ENCODE measurements at places on chromosomes 5 and 9. TPM values are rescaled to one million over a fixed set of nuclear protein-coding genes. Genes with fewer than 3 reads are reported as not detected.

Gene TOMM5
- total RNA-seq: 222 TPM

Gene MSMP
- not detected for total RNA-seq

Gene TAF11L5
- total RNA-seq: not detected

Gene NPDC1
- 13.2 TPM for total RNA-seq

DNA sequence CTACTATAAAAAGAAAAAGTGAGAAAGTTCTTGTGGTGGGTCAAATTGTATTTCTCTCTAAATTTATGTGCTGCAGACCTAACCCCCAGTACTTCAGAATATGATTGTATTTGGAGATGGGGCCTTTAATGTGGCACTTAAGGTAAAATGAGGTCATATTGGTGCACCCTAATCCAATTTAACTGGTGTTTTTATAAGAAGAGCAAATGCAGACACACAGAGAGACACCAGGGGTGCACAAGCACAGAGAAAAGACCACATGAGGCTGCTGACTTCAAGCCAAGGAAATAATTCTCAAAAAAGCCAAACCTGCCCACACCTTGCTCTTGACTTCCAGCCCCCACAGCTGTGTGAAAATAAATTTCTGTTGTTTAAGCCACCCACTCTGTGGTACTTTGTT is 80.2 kb upstream of the HTR4 start:
- no peak for DNase-seq

- no peak for DNase-seq
These were observed 317.3 kb upstream of the PDE4D start for GRCh38 chr5:60210810-60211209.

DNA sequence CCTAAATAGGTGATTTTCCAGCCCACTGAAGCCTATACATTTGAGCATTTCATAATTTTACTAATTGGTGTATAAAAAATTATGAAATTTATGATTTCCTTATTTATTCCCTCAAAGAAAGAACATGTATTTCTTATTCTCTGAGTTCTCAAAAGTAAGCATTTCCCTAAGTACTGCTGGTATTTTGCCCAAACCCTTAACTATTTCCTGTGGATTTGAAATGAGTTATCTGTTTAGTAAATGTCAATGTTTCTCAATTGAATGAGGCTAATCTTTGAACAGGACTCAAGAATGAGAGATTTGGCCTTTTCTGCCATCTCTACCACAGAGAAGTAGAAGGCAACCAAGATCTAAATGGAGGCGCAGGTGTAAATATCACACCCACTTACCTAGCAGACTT is 751.7 kb downstream of the TLE1 start:
- DNase-seq: no peak

GRCh38 chr5:74294231-74294705 is 346.3 kb downstream of the ENC1 start:
- DNase-seq: no peak

DNA sequence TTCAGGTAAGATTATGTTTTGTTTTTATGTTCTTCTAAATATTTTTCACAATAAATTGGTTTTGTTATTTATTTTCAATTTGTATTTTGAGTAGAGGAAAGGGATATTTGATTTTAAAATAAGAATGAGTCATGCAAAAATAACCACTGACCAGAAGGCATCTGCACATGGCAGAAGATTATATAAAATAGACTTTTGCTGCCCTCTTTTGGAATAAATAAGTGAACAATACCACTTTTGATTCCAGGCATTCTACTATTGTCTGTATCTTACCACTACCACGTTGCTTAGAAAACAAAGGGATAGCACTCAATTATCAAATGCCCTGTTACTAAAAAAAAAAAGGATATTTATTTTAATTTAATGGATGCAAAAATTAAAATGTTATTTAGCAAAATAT is 227.3 kb upstream of the ITGA1 start:
- DNase-seq: no peak

GRCh38 chr5:76365561-76365960 is 37.5 kb upstream of the IQGAP2 start:
- no peak for DNase-seq

- peak; percentile 20 for DNase-seq
These were observed 486.6 kb downstream of the CCDC171 start for GRCh38 chr9:16039218-16039987.

GRCh38 chr5:145204743-145205142 is 630.4 kb downstream of the PRELID2 start:
- DNase-seq: no peak

DNA sequence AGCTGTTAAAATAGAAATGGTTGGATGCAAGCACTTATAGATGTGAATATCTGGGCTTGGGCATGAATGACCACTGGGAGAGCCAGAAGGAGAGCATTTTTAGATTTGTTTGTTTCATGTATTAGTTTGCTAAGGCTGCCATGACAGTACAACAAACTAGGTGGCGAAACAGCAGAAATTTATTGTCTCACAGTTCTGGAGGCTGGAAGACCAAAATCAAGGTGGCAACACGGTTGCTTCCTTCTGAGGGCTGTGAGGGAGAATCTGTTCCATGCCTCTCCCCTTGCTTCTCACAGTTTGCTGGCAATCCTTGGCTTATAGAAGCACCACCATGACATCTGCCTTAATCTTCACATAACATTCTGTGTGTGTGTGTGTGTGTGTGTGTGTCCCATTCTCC is 20.2 kb upstream of the CDC23 start:
- DNase-seq: no peak

DNA sequence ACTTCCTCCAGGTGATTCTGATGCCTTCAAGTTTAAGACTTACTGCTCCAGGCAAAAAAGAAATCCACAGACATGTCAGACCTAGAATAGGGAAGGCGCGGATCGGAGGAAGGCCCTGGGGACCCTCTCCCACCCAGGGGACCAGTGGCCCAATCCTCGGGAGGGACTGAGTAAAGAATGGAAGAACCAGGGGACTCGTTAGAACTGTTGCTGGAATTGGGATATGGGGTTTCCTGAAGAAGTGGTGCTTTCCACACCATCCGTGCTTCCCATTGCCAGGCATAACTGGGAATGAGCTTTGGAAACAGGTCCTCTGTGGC is 63.8 kb upstream of the SLC25A51 start:
- no peak for DNase-seq

- DNase-seq: no peak
These were observed 36.6 kb upstream of the FBXL7 start for GRCh38 chr5:15463231-15463980.

GRCh38 chr5:67960939-67961338 is 254.6 kb upstream of the PIK3R1 start:
- no peak for DNase-seq

DNA sequence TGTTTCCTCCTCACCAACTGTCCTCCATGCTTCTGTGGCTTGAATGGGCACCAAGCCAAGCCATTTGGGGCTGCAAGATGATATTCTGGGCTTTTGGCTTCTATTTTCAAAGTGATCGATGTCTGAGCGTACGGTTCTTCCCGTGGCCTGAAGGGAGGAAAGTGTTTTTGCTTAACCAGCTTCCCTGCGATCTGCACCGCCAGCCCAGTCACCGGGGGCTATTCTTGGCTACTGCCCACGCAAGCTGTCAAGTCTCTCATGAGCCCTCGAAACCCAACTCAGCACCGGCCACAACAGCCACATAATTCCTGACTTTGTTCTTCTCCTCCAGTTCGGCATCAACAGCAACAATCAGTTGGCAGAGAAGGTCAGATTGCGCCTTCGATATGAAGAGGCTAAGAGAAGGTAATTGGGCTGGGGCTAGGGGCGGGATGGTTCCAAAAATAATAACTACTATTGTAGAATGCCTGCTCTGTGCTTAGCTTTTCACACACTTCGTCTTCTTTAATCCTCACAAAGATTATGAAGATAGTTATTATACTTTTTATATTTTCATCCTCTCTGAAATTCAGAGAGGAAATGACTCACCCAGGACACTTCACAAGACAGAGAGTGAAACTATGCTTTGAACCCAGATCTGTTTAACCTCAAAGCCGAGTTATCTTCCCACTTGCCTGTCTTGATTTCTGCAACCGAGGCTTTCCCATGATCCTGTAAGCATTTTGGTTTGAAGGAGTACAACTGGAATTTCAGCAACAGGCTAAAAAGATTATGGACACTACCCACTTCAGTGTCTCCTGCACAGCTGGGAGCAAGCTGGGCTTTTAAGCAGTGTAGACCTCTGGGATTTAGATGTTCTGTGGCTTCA is 76.4 kb upstream of the RARS1 start:
- peak; percentile 13 for DNase-seq

- peak; percentile 42 for DNase-seq
These were observed 16.6 kb upstream of the HEMGN start for GRCh38 chr9:97954550-97954989.

DNA sequence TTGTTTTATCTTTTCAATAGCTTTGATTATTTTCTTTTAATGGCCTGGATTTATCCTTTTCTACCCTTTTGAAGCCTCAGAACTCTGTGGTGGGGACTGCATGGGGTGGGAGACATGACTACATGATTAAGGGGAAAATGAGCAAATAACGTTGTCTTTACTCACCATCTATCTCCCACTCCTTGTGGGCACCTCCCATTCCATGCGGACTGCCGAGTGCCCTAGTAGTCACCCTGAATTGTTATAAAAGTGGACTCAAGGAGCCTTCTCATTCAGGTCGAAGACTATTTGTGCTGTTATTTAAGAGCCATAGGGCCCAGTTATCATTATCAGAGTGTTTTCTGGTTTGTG is 281.8 kb downstream of the MLLT3 start:
- no peak for DNase-seq

Data from activated naive CD8-positive, alpha-beta T cell treated with anti-CD3 and anti-CD28 coated beads for 36 hours (primary cell).